ENCODE measurements at places on chromosomes 4 and X.

- no peak for DNase-seq
These were observed 238.4 kb upstream of the TEX13A start for GRCh38 chrX:105458846-105459245.

DNA sequence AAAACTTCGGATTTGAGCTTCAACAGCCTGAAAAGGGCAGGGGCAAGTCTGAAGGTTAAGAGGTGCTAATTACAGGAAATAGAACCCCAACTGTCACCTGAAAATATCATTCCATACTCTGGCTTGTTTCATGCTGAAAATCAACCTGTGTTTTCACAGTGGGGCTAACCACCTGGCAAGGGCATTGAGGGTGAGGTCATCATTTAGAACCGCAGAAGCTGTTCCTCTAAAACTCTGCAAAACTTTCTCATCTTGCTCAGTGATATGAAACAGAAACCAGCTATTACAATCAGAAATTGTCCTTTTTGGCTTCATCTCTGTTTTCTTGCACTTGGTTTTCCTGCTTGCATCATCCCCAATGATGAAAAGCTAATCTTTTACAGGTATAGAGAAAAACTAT is 247.6 kb downstream of the DCLK2 start:
- no peak for DNase-seq

GRCh38 chrX:120310861-120311726 is at the start of gene TMEM255A:
Gene TMEM255A, minus strand, starts transcription at chrX:120311461. Its CDS starts 152 bp downstream, at chrX:120311309.
- no peak for DNase-seq

DNA sequence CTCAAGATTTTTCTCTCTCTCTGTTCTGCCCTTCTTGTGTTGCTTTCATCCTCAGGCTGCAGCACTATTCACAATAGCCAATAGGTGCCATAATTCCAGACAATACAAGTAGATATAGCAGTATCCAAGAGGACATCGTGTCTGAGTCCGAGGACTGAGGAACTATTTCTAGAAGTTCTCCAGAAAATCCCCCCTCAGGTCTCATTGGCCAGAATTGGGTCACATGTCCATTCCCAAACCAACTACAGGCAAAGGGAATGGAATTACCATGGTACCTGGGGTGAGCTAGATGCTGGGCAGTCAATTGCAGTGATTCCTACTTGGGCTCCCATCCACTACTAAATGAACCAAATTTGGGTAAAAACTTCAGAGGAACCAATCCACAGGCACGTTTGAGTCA is 301.9 kb upstream of the RASGEF1B start:
- DNase-seq: no peak

DNA sequence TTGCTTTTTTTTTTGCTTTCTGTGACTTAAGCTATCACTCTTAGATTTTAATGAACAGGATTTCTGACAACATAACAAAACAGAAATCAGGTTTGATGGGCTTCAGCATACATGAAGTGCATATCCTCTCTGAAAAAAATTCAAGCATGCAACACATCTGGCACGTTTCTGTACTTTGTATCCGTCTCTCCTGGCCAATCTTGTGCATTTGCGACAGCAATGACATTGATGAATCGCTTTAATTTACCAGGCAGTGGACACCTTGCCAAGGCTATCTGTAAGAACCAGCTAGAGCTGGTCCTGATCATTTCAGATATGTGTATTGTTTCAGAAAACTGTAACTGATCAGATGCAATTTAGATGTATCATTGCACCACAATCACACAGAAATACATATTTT is 93.3 kb downstream of the CCSER1 start:
- no peak for DNase-seq

DNA sequence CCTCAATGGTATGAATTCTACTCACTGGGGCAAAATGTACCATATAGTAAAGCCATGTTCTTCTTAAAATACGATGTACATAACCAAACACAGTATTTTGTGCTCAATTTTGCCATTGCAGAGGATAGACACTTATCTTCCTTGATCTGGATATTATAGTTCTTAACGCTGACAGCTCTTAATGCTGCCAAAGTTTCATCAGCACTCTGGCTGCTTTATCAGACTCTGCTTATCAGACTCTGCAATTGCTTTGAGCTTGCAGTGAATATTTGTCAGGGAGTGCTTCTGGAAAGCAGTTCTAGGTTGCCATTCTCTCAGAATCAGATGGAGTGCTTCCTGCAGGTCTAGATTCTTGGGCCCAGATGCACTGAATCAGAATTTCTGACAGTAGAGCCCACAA is 863.1 kb downstream of the CCSER1 start:
- DNase-seq: no peak

GRCh38 chr4:77505275-77505957 is 100.2 kb upstream of the CXCL13 start:
- DNase-seq: no peak

- no peak for DNase-seq
These were observed 256.9 kb downstream of the ADAMTS3 start for GRCh38 chr4:72312032-72312650.

- DNase-seq: no peak
These were observed 2.2 kb upstream of the APELA start for GRCh38 chr4:164874789-164875188.

- no peak for DNase-seq
These were observed 149.9 kb downstream of the ARSF start for GRCh38 chrX:3191201-3191600.

DNA sequence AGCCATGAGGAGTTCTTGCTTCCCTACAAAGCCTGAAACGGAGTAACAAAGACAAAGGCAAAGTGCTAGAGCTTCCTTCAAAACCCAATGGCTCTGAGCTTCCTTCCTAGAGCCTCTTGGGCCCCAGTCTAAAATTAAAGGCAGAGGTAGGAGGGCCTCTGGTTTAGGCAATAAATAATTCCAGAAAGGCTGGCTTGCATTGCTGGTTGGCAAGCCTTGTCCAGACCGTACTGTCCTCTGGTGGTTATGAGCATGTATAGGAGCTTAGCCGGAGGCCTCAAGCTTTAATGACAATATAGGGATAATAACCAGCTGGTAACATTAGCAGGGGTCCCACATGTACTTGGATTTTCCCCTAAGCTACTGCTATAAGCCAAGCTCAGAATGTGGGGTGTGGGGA is 237.3 kb downstream of the AR start:
- DNase-seq: no peak

- no peak for DNase-seq
These were observed 94.1 kb downstream of the ADRA2C start for GRCh38 chr4:3860061-3860912.

GRCh38 chr4:136935871-136936270 is 596.4 kb downstream of the PCDH18 start:
- DNase-seq: no peak

- DNase-seq: no peak
These were observed 55.0 kb downstream of the FAM53A start for GRCh38 chr4:1628892-1629698.

DNA sequence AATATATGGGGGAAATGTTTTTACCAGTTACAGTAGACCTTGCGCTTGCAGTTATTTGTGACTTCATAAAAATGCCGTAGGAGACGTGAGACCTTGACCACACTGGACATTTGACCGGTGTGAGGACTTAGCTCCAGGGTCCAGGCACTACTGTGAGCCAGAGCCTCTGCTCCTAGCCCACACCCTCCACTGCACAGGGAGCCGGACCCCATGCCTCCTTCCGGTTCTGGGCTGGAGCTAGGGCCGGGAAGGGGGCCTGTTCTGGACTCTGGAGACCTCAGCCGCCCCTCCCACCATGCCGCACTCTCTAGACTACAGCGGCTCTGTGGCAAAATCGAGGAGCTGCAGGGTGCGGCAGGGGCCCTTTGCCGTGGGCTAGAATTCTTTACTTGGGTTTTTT is 5.3 kb downstream of the PCGF3 start:
- no peak for DNase-seq

DNA sequence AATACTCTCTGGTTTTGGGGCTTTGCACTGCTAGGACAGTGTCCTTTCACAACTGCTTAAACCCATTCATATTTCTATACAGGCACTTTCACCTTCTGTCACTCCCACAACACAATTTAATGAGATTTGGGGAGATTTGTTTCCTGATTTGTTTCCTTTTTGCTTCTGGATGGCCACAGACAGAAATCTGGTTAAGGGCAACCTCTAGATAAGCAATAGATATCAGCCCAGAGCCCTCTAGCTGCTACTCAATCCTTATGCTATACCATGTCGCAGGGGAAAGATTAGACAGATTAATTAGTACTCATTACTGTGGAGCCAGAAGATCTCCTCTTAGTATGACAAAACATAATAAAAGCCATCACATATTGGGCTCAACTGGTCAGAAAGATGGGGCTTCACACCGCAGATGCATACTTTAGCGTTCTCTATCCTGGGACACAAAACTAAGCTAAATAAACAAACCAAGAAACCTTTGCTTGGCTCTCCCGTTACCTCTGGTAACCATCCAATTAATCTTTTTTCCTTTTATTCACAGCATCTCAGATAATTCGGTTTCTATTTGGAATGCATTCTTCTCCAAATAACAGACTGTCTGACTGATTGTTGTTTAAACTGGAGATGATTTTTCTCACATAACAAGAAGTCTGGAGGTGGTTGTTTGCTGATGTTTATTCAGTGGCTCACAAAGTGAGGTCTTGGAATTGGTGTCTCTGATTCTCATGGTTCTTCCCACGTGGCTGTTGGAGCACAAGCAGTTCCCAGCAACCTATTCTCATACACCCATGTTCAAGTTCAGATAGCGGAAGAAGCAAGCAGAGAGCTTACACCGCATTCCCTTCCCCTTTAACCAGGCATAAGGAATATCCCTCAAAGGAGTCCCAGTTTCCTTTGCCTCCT is 41.0 kb upstream of the ZNF330 start:
- DNase-seq: no peak

DNA sequence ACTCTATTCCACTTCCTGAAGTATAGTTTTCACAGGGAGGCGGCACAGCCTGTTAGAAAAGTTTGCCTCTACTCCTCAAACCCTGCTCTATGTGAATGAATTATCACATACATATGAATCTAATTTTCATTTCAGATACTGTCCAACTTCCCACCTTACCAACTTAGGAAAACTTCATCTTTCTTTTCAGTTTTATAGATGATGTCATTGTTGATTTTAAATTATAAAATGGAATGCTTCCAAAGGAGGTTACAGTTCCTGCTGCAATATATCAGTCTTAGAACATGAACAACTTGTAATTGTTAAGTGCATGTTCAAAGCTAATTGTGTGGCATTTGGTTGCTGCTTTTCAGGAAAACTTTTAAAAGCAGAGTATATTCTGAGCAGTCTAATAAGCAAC is 92.4 kb downstream of the NEUROG2 start:
- DNase-seq: no peak

DNA sequence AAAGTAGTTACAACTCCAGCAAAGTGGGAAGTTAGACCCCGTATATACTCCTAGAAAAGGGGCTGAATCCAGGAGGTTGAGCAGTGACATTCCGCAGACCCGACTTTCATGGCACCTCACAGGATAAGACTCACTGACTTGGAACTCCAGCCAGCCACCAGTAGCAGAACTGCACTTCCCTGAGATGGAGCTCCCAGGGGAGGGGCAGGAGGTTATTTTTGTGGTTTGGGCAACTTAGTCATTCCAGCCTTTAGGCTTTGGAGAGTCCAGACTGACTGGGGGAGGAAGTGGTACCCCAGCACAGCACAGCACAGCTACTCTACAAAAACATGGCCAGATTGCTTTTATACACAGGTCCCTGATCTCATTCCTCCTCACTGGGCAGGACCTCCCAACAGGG is 319.1 kb downstream of the PCDH19 start:
- no peak for DNase-seq

DNA sequence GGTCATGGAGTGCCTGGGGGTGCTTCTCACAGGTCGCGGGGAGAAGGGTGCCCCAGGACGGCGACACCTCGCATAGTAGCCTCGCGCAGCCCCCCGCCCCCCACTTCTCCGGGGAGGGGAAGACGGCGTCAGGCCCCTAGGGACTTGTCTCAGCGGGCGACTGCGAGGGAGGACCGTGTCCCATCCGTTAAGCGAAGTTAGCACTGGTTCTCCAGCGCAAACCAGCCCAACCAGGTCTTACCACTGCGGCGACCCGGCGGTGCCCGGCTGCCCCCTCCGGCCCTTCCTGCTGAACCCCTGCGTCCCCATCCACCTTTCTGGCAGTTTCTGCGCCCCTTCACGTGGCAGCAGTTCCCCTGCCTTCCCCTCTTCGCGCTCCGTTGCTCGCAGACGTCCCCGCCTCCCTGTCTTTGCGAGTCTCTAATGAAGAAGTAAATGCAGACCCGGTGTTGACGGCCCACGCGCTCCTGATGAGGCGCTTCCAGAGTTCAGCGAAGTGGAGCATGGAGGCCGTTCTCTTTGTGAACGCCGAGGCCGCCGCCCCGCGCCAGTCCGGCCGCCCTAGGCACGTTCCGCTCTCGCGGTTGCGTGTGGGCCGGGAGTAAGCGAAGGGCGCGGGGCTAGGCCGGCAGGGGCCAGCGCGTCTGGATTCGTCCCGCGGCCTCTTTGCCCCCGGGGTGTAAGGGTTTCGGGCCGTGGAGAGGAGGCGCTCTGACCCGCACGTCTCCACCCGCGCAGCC is 3.0 kb downstream of the SLIT2 start:
- DNase-seq: no peak

DNA sequence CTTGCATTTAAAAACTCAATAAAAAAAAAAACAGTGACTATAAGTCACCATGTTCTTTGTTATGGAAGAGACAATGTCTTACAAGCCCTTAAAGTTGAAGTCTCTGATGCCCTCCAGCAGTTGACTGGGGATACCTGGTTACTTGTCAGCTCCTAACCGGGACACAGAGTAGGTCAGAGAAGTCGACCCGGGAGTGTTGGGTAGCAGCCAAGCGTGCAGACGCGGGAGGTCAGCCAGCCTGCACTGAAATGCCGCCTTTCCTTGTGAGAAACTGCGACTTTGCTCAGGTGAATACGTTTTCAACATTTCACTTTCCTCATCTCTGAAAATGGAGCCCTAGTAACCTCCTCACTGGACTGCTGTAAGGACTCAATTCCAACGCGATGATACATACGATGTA is 81.8 kb downstream of the F11 start:
- DNase-seq: no peak

DNA sequence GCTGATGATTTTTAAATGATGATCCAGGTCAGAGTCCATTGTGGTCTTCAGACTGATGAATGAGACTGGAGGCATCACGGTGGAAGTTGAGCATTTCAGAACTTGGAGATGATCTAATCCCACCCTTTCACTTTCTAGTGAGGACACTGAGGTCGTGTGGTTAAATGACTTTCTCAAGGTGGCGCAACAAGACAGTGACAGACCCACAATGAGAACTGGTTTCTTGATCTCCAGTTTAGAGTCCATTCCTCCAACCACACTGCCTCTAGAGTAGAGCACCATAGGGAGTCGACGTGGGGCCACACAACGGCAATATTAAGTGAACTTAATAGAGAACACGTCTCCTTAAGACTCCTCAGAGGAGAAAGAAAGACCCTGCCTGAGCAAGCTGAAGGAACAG is 381.0 kb downstream of the UNC5C start:
- no peak for DNase-seq

- no peak for DNase-seq
These were observed 54.9 kb upstream of the PDE5A start for GRCh38 chr4:119683518-119683917.

GRCh38 chr4:40121515-40121914 is 64.9 kb downstream of the N4BP2 start:
- no peak for DNase-seq

- DNase-seq: no peak
These were observed 126.9 kb upstream of the VEGFC start for GRCh38 chr4:176919631-176920030.

All from NCI-H2107 (cell line).